NCI-H774 (cell line): ENCODE measurements at places on chromosomes 1 and 21.
A peak's percentile ranks its signal among the peaks of the same experiment; 100 is the strongest.

GRCh38 chr1:26127235-26128163 lies 15.9 kb downstream of the PDIK1L start:
- no peak for DNase-seq

DNA sequence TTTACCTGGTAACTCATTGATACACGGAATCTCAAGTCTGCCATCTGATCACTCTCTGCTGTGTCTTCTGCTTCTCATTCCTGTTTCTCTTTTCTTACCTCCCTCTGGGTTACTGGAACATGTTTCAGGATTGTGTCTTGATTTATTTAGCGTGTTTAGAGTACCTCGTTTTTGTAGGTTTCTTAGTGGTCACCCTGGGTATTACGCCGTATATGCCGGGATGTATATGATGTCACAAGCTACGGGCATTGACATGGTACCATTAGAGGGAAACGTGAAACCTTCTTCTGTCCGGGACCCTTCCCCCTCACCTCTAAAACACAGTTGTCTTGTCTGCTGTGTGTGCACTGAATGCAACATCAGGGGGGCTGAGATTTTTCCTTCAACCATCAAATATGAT lies 2.8 kb downstream of the ACTRT2 start:
- DNase-seq = no peak

GRCh38 chr1:192707978-192708547 lies 72.1 kb downstream of the RGS13 start:
- no peak for DNase-seq

DNA sequence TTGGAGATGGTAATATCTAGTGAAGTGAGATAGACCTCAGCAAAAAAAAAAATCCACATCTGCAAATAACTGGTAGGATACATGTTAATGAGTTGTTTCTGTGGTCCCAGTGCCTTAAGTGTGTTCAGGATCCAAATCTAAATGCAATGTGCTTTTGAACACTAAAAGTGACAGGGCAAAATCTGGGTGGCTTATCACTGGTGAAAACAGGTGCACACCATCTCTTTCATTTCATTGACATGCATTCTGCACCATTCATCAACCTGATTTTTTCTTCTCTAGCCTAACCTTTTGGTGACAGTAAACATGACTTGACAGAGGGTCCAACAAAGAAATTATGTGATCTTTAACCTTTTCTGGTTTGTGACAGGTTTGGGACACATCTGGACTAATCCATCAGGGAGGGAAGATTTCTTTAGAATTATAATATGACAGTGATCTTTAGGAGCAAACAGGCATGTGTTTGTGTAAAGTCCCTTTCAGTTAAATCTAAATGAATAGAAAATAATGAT lies 201.6 kb upstream of the NEGR1 start:
- DNase-seq = no peak

DNA sequence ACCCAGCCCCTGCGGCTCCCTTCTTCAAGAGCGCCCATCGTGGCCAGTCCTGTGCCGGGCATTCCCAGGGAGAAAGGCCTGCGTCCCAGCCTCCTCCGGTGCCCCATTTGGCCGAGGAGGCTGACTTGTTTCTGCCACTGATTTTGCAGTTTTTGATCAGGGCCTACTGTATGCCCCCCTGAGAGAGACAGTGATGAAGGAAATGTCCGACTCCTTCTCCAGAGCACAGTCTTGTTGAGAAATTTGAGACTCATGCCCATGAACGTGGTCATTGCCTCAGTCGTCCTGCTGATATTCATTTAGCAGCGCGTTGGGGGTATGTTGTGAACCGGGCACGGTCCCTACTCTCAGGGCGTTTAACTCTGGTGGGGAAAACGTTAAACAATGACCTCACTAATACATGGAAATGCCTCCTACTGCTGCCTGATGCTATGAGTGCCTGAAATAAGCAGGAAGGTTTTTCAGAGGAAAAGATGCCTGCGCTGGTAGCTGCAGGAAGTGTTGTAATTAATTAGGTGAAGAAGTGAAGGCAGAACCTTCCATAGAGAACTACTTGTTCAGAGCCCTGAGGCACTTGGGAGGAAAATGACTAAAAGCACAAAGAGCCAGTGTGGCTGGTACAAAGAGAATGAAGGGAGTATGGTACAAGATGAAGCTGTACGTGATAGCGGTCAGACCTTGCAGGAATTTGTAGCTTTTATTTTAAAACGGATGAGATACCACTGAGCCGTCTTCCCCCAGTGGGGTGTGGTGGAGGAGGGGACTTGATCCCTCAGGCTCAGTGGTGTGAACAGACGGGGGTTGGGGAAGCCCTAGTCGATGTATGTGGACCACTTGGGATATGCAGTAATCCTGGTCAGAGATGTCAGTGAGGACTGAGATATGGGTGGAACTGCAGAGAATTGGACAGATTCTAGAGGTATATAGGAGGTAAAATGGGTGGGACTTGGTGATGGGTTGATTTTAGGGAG lies 730 bp downstream of the ZCCHC17 start:
- no peak for DNase-seq

- no peak for DNase-seq
Measured at GRCh38 chr1:155166051-155166470, 7.0 kb downstream of the KRTCAP2 start.

DNA sequence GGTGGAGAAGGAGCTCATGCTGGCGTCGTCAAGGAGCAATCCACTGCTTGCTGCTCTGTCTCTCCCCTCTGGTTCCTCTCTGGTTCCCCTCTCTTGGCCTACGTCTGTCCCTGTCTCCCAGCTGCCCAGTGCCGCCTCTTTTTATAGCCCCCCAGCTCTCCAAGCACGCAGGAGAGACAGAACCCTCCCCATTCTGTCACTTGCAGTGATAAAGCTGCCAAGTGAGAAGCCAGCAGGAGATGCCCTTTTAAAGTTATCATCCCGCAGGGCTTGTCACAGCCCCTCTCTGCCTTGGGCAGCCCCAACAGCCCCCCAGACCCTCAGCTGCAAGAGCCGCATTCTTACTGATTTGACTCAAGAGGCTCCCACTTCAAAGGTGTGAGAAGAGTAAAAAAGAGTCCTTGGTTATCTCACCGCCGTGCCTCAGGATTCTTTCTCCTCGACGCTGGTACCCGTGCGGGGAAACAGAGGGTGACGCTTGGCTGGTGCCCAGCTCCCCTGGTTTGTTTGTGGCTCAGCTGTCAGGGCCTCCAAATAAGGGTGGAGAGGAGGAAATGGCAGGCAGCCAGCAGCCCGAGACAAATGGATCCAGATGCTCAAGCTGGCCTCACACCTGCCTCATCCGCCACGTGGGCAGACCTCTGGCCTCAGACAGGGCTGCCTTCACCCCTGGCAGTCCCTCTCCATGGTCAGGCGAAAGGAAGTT lies at the start of gene NPPA:
TSS of gene NPPA (minus strand) at position 117 of the 706 bp plus-strand sequence. CDS start at position 18, 99 bp downstream.
- peak; percentile 61 for DNase-seq

DNA sequence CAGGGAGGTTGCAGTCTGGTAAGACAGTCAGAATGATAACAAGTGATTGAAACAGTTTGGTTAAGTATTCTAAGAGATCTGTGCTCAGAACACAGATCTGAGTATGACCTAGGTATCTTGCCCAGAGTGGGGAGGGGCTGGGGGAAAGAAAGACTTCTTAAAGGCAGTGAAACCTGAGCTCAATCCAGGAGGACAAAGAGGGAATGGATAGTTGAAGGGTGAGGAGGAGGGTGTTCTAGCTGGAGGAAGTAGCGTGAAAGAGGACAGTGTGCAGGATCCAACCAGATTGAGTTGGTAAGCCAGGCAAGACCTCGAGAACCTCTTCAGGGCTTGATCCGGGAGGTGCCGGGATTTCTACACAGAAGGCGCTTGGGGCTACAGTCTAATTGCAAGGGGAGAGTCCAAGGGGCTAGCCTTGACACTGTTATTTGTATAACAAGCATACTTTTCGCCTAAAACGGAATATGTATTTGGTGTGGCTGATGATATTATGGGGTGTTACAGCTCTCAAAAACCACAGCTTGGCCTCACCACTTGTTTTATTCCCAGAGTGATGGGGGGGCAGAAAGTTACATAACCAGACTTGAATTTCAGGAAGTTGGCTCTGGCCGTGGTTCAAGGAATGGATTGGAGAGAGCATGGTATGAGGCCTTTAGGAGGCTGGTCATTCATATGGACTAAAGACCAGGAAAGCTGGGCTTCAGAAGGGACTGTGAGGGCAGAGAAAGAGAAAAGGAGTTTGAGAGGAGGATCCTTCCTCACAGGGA lies 19.1 kb downstream of the RCSD1 start:
- no peak for DNase-seq

GRCh38 chr21:27817074-27817473 lies 850.2 kb upstream of the ADAMTS5 start:
- no peak for DNase-seq

DNA sequence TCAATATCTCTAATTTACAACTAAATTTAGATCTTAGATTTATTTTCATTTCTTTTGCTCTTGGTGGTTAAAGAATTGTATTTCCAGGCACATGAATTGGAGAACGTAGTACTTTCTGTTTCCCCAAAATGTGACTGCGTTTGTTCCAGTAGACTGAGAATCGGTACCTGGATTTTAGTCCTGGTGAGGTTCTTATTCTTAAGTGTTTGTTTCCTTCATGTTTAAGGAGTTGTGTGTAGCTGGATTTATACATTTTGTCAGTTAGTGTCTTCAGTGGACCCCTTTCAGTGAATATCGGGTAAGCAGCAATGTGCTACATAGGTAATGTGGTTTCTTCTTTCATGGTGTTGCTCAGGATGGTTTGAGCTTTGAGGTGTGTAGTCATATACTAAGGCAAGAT lies 6.8 kb downstream of the MIER1 start:
- no peak for DNase-seq

DNA sequence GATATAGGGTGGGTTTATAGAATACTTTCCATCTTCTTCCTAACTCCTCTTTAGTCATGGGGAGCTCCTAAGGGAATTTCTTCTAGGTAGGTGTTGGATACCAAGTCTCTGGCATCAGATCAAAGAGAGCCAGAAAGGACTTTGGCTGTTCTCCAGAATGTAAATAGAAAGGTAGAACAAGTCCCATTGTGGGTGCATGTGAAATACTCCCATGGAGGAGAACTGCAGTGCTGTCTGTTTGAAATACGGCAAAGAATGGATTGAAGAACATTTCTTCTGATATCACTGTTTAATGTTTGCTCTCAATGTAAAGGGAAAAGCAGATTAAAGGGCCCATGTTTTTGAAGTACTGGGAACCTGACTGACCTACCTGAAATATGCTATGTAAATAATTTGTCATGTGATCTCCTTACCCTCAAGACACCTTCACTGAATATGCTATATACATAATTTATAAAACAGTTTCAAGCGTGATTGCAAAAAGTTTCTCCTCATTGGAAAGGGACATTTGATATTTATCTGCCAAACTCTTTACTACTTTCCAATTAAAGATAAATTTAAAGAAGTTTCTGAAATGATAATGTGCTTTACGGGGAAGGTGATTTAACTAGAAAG lies 65.9 kb downstream of the LAMC1 start:
- DNase-seq = peak; percentile 25

GRCh38 chr1:119275145-119276134 lies 93.1 kb upstream of the HAO2 start:
- DNase-seq = no peak

DNA sequence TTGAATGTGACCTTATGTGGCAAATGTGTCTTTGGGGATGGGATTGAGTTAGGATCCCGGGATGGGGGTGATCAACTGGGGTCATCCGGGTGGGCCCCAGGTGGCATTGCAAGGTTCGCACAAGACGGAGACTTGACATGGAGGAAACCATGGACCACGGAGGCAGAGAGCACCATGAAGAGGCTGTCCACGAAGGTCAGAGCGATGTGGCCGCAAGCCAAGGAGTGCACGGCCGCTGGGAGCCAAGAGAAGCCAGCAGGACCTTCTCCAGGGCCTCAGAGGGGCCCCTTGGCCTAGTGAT lies 22.3 kb upstream of the COL18A1 start:
- DNase-seq = no peak

- no peak for DNase-seq
Measured at GRCh38 chr1:109834951-109835350, 71.2 kb upstream of the EPS8L3 start.

DNA sequence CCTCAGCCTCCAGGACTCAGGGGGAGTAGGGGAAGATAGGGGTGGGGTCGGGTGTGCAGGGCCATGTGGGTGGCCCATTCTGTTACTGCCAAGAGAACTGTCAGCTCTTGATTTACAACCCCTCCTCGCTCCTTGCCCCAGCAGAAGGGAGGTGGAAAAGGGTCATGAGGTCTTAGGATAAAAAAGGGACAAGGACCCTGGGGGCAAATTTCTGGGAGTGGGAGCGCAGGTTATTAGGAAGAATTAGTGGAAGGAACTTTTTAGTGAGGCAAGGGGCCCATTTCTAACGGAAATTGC lies 812 bp downstream of the FAM110D start:
- DNase-seq = no peak

DNA sequence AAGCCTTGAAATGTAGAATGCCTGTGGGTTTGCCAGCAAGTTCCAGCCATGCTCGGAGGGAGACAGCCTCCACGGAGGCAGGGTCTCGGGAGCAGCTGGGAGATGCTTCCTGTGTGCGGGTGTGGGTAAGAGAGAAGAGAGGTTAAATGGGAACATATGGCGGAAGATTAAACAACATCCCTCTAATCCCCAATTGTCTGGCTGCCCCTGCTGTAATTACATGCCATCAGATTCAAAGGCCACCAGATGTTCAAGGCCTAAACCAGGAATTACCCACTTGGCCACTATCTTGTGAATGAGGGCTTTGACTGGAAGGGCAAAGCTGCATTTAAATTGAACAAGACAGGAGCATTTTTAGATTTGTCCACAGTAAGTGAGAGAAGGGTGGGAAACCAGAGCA lies 81.4 kb upstream of the BACE2 start:
- no peak for DNase-seq

- no peak for DNase-seq
Measured at GRCh38 chr1:182587666-182588499, 1.2 kb downstream of the RNASEL start.

GRCh38 chr1:245807306-245807705 lies 652.5 kb downstream of the KIF26B start:
- peak; percentile 29 for DNase-seq

- DNase-seq = no peak
Measured at GRCh38 chr1:2856676-2857375, 55.3 kb upstream of the TTC34 start.

DNA sequence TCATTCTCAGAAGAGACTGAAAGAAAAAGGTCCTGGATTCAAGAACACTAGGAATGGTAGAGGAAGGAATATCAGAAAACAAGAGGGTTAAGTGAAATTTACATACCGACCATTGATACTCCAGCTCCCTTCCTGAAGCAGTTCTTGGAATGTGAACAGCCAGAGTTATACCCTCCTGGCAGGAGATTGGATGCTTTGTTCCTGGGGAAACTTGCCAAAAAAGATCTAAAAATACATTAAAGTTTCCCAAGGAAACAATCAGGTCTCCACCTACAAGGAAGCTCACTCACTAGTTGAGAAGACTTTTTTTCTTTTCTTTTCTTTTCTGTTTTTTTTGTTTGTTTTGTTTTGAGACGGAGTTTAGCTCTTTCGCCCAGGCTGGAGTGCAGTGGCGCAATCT lies 91.1 kb downstream of the HLX start:
- no peak for DNase-seq

DNA sequence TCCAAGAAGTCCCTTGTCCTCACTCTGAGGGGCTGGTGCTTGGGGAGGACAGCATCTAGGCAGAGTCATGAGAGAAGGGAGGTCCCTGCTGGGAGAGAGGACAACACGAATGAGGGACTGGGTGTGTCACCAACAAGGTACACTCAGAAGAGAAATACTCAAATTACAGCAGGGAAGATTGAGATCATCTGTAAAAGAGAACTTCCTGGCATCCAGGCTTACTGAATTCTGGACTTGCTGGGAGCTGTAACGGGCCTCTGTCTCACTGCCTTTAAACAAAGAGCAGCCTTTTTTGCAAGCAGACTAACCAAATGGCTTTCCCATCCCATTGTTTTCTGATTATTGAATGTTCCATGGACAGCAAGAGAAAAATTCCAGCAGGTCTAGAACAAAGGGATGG lies 195.7 kb upstream of the RAB4A start:
- DNase-seq = no peak
